ENCODE measurements at places on chromosomes 16 and 17.

- DNase-seq = no peak
These were observed 675.3 kb downstream of the MAF start for GRCh38 chr16:78925083-78925767.

- DNase-seq = no peak
These were observed 844 bp downstream of the TAOK2 start for GRCh38 chr16:29974291-29975133.

DNA sequence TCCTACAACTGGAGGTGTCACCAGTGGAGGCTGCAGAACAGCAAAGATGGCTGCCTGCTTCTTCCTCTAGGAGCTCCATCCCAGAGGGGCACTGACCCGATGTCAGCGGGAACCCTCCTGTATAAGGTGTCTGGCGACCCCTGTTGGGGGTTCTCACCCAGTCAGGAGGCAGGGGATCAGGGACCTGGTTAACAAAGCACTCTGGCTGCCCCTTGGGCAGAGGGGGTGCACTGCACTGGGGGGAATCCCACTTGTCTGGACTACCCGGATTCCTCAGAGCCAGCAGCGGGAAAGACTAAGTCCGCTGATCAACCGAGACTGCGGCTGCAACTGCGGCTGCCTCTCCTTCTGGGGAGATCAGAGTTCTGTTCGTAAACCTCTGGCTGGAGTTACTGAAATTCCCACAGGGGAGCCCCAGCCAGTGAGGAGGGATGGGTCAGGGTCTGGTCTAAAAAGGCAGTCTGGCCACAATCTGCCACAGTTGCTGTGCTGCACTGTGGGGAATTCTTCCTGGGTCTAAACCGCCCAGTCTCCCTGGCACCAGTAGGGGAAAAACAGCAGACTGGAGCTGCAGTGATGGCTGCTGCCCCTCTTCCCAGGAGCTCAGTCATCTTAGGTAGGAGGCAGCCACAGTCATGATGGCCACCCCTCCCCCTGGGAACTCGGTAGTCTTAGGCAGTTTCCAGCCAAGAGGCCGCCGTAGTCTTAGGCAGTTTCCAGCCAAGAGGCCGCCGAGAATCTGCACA, 213.4 kb downstream of the CYB561 start:
- DNase-seq = no peak

GRCh38 chr17:49359990-49360795, 1.9 kb downstream of the ZNF652 start:
- no peak for DNase-seq

DNA sequence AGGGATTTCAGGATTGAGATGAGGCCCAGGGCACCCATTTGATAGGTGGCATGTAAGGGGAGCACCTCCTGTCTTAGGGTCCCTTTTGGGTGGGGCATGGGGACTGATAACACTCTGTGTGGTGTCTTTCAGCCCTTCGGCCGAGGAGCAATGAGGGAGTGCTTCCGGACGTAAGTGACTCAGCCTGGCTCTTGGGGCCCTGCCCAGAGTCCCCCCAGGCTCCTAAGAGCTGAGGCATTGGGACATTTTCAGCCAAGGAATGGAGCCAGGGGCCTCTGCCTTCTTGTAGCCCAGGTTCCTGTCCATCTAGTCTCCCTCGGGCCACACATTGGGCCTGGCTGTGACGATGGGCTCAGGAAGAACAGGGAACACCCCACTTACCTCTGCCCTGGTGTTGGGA, 44.4 kb downstream of the EEF2K start:
- DNase-seq = no peak

- DNase-seq = no peak
These were observed 7.1 kb upstream of the PIEZO1 start for GRCh38 chr16:88792078-88792550.

- DNase-seq = no peak
These were observed 2.3 kb downstream of the GFAP start for GRCh38 chr17:44912763-44913544.

DNA sequence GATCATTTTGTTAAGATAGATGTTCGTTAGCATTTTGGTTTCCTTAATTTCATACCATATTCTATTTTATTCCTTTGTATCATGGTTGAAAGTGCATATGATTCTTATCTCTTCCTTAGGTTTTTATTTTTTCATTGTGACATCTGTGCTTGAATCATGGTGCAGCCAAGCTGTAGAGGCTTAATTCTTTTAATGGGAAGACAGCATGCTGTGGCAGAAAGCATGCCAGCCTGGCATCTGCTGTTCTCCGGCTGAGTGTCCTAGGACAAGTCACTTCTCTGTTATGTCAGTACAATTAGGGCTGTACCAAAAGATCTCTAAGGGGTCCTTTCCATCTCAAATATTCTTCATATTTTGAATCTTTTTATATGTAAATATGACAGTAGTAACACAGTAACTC, 68.5 kb upstream of the PMFBP1 start:
- DNase-seq = no peak

DNA sequence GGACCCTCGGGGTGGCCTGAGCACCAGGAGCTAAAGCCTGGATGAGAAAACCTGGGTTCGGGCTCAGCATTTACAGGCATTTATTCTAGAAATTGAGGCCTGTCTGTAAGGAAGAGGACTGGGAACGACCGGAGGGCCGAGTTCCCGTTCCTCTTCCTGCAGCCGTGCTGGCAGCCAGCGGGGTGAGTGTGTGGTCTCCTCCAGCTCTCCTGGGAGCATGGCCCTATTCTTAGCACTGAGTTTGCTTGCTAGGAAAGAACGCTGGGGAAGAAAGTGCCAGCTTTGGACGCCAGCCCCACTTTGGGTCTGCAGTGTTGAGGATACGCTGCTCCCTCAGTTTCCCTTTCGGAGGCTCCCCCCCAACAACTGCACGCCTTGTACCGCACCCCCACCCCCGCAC, 49.6 kb downstream of the MGAT5B start:
- DNase-seq = no peak

DNA sequence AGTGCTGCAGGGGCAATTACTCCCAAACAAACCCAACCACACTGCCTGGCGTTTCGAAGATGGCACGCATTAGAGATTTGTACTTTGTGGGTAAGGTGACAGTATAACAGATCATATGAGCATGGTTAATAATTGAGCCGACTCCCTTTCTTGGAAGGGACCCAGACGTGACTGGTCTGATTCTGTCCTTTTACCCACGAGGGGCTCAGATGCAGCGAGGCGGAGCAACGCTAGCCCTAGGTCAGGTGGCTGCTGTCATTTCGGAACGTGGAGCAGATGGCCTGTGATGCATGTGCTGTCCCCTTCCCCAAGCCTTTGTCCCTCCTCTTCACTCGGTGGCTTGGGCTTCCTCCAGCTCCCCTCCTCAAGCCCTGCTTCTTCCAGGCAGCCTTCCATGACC, 84.2 kb downstream of the SNX29 start:
- DNase-seq = no peak

DNA sequence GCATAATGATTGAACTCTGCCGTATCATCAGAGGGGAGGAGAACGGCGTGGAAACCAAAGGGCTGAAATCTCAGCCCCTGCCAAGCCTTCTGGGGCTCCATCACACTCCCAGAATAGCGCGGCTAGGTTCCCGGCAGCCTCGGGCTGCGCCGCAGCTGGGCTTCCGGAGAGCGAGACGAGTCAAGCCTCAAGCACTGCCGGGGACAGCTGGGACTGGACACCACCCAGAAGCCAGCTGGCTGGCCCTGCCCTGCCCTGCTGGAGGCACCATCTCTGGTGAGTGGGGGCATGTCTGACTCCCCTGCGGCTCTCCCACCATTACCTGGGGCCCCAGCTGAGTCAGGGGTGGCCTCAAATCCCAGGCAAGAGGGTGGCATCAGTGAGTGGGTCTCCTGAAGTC, 7.2 kb upstream of the GPRC5C start:
- DNase-seq = no peak

DNA sequence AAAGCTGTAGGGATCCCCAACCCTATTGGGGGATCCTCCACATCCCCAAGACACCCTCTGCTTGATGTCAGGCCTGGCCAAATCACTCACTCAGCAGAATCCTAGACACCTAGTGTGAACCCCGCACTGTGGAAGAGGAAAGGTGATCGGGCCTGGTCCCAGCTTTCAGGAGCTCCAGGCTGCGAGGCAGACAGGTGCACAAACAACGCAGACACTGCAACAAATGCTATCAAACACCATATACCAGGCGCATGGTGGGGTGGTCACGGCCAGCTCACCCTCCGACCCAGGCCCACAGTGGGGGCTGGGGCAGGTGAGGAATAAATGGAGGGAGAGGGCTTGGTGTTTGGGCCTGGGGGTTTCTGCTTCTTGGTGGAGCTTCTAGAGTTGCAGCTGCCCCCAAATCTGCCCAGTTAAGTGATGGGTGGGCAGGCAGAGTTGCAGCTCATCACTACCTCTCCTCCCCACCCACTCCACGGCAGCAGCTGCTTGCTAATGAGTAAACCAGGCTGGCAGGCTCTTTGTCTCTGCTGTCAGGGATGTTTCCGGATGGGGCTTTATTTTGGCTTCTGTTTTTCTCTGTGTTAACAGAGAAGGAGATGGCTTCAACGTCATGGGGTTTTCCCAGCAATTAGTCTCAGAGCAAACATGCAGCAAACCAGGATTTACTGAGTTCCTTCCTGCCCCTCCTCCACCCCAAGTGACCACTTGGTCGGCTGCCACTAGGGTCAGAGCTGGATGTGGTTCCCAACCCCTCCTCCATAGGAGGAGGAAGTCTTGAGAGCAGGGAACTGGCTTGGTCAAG, 46.6 kb downstream of the PECAM1 start:
- peak; percentile 8 for DNase-seq

GRCh38 chr17:1961189-1961588, 63.9 kb downstream of the RTN4RL1 start:
- DNase-seq = no peak

DNA sequence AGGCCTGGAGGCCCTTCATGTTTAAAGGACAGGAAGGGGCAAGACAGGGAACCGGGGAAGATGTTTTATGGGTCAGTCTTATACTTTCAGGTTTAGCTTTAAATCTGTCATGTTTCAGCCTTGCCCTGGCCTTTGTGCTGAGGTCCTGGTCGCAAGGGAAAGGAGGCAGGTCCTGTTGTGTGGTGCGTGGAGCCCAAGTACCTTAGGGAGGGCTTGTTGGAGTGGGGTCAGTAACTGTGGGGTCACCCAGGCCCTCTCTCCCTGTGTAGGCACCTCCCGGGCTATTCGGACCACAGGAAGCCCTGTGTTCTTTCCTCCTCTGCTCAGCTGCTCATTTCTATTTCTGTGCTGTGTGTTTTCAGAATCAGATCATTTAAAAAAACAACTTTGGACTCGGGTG, 42.7 kb downstream of the MPRIP start:
- no peak for DNase-seq

- no peak for DNase-seq
These were observed 727.4 kb upstream of the CA10 start for GRCh38 chr17:52885882-52886281.

- no peak for DNase-seq
These were observed 15.4 kb upstream of the KATNB1 start for GRCh38 chr16:57720142-57720575.

- DNase-seq = no peak
These were observed 31.0 kb upstream of the DHRS7B start for GRCh38 chr17:21095735-21096134.

DNA sequence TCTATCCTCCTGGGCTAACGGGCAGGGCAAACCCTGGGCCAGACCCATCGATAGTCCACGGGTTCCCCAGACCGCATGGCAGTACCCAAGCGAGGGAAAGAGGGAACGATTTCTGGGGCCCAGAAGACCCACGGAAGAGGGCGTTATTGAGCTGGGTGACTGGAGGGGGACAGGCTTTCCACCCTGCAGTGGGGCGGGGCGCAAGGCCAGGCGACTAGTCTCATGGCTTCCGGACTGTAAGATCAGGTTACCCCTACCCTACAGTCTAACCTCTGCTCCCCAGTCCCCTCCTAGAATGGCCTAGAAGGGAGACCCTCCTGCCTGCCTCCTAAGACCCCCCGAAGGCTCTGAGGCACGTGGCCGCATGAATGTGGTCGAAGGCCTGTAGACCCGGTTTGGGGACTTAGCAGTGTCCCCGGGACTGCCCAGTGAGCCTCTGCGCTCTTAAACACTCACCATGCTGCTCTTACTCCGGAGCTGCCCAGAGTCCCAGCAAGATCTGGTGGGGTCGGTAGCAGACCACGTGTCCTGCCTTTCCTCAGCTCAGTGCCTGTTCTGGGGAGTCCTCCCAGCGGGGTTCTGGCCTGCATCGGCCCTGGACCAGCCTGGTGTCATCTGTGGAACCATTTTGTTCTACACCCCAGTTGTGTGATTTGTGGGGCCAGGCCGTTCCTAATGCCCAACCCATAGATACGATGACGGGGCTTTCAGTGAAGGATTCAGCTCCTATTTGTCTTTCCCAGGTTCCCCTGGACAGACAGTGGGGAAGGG, 13.2 kb upstream of the AURKB start:
- peak; percentile 15 for DNase-seq

DNA sequence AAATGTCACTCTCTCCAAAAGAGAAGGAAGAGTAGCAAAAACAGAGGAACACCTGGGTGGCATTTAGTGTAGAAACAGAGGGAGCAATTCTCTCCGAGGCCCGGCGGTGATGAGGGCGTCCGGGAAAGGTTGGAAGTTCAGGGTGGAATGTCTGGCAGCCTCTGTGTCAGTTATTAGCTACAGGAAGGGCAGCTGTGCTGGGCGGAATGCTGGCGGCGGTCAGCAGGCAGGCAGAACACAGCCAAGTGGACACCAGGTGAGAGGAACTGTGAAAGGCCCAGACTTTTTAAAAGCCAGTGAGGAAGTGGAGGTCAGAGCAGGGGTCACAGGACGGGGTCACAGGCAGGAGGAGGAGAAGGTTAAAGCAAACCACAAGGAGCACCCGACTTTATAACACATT, 238.1 kb downstream of the NTN1 start:
- DNase-seq = no peak

DNA sequence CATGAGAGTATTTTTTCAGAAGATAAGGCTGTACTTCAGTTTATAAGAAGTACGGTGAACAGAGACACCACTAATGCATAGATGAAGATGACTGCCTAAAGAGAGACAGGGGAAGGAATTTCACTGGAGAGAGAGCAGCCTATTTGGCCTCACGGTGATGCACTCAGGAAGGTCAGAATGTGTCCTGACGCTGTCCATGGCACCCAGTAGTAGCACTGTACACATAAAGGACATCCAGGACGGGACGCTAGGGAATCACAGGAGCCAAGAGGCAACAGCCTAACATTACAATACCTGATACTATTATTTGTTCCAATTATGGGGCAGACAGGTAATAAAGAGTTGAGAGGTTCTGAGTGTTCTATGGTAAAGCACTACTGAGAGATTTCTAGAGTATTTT, 24.9 kb upstream of the LRRC37A start:
- no peak for DNase-seq

All from T follicular helper cell (primary cell).